ENCODE measurements at places on chromosomes 6 and 20.

- DNase-seq = no peak
Observed at GRCh38 chr20:63254232-63254605, at the start of gene NKAIN4. TSS of gene NKAIN4 (minus strand) at chr20:63254463. CDS start at chr20:63254450, 13 bp downstream.

GRCh38 chr6:130893766-130894165 is 66.6 kb downstream of the SMLR1 start:
- DNase-seq = no peak

- no peak for DNase-seq
Observed at GRCh38 chr20:61628480-61628879, 376.4 kb downstream of the CDH4 start.

DNA sequence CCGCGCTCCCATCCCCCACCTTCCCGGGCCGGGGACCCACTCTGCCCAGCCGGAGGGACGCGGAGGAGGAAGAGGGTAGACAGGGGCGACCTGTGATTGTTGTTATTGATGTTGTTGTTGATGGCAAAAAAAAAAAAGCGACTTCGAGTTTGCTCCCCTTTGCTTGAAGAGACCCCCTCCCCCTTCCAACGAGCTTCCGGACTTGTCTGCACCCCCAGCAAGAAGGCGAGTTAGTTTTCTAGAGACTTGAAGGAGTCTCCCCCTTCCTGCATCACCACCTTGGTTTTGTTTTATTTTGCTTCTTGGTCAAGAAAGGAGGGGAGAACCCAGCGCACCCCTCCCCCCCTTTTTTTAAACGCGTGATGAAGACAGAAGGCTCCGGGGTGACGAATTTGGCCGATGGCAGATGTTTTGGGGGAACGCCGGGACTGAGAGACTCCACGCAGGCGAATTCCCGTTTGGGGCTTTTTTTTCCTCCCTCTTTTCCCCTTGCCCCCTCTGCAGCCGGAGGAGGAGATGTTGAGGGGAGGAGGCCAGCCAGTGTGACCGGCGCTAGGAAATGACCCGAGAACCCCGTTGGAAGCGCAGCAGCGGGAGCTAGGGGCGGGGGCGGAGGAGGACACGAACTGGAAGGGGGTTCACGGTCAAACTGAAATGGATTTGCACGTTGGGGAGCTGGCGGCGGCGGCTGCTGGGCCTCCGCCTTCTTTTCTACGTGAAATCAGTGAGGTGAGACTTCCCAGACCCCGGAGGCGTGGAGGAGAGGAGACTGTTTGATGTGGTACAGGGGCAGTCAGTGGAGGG is 2.8 kb downstream of the SOX4 start:
- DNase-seq = peak; percentile 57

GRCh38 chr6:28145231-28145630 is 3.5 kb downstream of the ZKSCAN8 start:
- no peak for DNase-seq

- DNase-seq = no peak
Observed at GRCh38 chr6:26105109-26105730, 18.0 kb downstream of the HFE start.

- DNase-seq = no peak
Observed at GRCh38 chr20:3973705-3974104, 41.7 kb downstream of the RNF24 start.

DNA sequence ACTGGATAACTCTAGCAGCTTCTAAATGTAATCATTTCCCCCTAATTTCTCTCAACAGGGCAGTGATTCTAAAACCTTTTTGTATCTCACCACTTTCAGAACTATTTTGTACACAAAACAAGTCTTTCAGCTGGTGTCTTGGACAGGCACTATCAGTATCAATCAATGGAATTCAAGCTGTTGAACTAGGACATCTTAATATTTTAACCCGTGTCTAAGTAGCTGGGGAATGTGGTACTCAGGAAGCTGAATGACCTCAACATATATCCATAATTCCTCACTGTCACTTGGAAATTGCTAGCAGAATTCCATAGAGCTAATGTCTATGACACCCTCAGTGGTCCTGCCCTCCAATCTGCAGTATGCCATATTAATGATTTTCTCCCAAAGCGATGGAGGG is 24.5 kb downstream of the ADAT2 start:
- no peak for DNase-seq

DNA sequence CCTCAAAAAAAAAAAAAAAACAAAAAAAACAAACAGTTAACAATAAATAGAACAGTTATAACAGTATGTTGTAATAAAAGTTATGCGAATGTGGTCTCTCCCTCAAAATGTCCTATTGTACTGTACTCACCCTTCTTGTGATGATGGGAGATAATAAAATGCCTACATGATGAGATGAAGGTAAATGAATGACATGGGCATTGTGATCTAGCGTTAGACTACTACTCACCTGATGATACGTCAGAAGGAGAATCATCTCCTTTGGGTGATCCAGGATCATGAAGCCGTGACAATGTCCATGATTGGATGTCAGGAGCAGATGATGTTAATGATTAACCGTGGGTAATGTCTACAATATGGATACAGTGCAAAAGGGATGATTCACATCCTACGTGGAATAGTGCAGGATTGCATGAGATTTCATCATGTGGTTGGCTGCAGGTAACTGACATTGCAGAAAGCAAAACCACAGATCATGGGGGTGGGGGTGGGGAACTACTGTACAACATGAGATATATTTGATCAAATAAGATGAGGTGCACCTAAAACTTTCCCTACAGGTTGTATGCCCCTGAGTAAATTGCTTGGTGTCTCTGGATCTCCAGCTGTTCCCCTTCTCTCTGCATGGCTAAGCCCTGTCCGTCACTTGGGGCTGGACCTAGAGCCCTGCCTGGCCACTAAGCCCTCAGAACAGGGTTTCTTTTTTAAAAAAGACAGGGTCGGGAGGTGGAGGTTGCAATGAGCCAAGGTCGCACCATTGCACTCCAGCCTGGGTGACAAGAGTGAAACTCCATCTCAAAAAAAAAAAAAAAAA is 6.2 kb upstream of the RBCK1 start:
- no peak for DNase-seq

- DNase-seq = no peak
Observed at GRCh38 chr6:75217193-75217592, 11.3 kb upstream of the COL12A1 start.

DNA sequence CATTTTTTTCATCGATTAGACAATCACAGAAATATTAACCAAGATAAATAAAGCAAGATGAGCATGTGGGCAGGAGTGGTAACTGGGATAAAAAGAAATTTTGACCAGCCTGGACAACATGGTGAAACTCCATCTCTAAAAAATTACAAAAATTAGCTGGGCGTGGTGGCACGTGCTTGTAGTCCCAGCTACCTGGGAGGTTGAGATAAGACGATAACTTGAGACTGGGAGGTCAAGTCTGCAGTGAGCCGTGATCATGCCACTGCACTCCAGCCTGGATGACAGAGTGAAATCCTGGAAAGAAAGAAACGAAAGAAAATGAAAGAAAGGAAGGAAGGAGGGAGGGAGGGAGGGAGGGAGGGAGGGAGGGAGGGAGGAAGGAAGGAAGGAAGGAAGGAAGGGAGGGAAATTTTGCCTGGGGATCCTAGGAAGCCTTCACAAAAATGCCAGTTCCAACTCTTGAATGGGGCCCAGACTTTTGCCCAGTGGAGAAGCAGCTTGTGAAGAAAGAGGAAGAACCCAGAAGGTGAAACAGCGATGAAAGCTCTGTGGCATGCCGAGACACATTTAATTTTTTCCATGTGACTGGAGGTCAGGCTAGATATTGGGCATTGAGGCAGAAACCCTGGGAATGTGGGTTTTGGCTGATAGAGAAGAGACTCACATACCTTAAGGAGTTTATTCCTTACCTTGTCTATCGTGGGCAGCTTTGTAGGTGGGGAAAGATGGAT is 20.3 kb downstream of the CCDC170 start:
- no peak for DNase-seq

DNA sequence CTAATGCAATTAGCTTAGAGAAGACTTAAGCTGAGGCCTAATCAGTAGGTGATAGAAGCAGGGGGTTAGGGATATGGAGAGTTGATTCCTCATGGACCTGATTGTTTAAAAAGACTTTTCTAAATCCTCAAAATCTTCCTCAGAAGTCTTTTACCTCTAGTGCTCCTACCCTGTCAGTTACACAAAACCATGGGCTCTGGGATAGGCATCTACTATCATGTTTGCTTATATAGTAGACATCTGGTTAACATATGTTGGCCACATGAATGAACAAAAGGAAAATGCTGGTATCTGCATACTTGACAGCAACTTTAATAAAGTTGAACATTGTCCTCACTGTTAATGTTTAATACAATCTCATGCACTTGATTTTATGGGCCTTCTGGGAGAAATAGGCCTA is 61.5 kb upstream of the FKBP1C start:
- DNase-seq = no peak

DNA sequence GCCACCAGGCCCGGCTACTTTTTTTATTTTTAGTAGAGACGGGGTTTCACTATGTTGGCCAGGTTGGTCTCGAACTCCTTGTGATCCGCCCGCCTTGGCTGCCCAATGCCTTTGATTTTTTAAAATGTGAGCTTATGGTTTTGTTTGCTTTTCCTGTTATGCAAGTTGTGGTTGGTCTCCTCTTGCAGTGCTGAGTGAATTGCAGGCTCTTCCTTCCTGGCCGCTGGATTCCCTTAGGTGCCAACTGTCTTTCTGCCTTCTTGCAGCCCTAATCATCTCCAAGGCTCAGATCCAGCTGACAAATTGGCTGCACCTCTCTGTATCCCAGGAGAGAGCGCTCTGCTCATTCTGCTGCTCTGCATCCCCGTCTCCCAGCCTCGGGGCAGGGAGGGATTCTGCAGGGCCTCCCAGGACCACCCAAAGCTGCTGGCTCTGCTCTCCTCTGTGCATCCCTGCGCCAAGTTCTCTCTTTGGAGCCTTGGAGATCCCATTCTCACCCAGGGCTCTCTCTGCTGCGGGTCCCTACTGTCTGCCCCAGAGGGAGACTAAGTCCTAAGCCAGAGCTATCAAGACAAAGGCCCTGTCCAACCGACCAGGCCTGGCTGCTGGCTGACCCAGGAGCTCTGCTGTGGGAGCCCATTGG is 14.1 kb upstream of the EMILIN3 start:
- no peak for DNase-seq

GRCh38 chr6:72955666-72956065 is 269.6 kb downstream of the KHDC1L start:
- no peak for DNase-seq

GRCh38 chr6:155889410-155889809 is 433.8 kb upstream of the NOX3 start:
- no peak for DNase-seq

DNA sequence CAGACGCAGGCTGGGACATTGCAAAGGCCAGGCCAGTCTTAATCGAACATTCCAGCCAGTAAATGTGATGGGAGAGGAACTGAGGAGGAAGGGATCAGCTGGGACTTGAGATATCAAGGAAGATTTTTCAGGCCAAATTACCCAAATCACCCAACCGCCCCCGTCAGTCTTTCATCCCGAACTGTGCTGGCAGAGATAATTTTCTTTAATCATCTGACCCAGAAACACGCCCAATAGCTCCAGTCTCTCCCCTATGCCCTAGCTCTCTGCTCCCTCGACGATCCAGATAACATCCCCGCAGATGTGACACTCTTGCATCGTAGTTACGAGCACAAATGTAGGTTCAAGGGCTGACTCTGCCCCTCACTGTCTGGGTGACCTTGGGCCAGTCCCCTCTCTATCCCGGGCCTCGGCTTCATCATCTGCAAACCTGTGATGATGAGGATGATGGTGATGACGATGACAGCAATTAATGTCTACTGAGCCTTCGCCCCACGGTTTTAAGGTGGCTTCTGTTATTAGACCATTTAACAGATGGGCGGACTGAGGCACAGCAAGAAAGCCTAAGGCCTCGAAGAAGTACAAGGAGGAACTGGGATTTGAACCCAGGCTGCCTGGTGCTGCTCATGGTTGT is 118.6 kb downstream of the PREX1 start:
- no peak for DNase-seq

All from activated naive CD8-positive, alpha-beta T cell treated with anti-CD3 and anti-CD28 coated beads for 36 hours (primary cell).